ENCODE measurements at places on chromosomes 2 and 18.

GRCh38 chr2:73640511-73640911 is 1.7 kb downstream of the NAT8 start:
- DNase-seq, result no peak

DNA sequence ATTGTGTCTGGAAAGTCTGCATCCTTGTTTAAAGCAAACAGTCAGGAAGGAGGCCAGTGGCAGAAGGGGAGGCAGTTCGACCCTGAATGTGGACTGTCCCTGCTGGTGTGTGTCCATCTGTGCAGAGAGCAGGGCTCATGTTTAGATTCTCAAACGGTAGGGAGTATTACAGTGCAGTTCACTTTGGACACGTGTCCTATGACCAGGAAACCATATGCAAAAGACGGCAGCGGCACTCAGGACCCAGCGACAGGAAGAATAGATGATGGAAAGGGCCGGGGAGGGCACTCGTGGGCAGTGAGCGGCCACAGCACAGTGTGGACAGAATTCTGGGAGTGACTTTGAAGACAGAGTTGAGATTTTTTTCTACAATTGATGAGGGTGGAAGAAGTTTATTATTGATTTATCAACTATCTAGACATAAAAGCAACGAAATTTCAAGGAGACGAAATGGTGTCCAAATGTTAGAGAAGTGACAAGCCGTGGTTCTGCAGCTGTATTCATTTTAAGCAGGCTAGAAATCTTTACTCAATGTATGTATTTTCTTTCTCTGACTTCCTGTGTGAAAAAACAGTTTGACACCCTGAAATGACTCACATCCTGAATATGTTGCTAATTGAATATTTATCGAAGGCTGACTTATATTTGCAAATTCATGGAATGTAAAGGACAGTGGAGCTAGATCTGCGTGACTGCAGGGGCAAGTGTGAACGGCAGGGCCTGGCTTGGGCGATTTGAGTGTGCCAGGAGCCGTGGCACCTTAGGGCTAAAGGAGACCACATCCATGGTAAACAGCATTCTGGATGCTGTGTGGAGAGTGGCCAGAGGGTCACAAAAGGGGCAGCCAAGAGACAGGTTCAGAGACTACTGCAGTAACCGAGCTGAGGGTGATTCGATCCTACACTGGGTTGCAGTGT is 214.2 kb downstream of the PTGR3 start:
- peak; percentile 9 for DNase-seq

DNA sequence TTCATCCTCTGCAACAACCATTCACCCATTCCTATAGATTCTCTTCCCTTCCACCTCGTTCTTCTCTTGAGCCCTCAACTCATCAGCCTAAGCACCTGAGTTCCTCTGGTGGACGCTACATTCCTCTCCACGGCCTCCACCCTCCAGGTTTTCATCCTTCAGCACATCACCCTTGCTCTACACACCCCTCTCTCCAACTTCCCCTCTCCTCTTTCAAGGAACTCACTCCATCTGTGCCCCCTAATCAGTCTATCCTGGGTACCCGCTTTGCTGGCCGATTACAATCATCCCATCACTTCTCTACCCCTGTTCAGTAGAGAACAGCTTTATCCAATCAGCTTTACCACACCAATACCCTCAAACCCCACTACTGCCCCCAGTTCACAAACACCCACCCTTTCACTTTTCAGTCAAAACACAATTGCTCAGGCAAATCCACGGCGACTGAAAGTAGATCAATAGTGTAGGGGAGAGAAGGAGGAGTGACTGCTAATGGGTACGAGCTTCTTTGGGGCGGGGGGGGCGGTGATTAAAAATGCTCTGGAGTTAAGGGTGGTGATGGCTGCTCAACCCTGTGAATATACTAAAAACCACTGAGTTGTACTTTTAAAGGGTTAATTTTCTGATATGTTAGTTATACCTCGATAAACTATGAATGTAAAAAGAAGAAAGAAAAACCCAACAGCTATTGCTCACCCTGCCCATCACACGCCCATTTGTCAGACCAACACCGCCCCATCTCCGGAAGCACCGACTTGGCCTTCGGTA is 857 bp downstream of the DYM start:
- no peak for DNase-seq

DNA sequence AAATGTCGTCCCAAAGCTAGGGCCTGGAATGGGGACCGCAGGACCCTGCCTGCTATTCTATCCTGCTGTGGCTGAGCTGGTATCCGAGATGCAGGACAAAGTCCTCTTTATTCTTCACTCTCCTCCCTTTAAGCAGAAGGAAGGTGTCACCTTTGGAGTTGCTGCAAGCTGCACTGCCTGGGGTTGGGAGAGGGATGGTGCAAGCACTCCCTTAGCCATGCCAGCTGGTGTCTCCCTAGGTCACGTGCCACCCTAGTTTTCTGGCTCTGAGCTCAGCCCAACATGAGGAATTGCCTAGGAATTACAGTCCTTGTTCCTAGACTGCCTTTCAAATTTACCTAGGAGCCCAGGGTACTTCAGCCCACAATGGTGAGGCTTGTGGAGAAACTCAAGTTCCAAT is 21.4 kb upstream of the FAM228A start:
- DNase-seq, result no peak

- DNase-seq, result no peak
These were observed 12.4 kb downstream of the KLHL14 start for GRCh38 chr18:32760391-32760790.

DNA sequence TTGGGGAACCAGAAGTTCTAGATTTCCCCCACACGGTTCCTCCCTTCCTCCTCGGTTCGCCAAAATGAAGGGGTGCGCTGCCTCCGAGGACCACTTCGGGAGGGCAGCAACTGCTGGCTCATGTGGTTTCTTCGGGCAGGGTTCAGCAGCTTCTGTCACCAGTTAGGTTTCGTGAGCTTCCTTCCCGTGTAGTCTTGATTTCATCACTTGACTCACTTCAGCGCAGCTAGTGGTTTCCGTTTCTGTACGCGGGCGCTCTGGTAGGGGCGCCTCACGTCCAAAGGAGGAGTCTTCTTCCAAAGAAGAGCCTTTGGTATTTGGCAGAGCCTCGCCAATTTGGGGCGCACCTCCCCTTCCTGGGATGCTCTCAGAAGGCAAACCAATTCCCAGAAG is 485 bp upstream of the GALNT3 start:
- peak; percentile 21 for DNase-seq

- no peak for DNase-seq
These were observed 5.1 kb downstream of the SERPINB8 start for GRCh38 chr18:63974991-63975390.

GRCh38 chr2:10331027-10331701 is 28.5 kb downstream of the HPCAL1 start:
- peak; percentile 66 for DNase-seq

DNA sequence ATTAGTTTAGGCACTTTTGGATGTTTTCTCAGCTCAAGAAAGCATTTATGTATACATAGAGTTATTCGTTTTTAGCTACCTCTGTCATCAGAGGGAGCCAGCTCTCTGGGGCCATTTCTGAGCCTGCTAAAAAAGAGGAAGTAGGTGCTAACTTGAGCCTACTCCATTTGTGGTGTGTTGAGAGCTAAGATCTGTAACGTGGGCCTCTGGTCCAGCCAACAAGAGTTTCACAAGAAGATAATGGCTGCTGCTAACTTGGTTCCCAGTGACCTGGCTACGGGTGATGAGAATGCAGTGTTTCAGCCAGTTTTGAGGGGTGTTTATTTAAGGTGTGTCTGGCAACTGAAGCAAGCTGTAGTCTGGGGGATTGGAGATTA is 182.5 kb downstream of the PRKCE start:
- DNase-seq, result no peak

DNA sequence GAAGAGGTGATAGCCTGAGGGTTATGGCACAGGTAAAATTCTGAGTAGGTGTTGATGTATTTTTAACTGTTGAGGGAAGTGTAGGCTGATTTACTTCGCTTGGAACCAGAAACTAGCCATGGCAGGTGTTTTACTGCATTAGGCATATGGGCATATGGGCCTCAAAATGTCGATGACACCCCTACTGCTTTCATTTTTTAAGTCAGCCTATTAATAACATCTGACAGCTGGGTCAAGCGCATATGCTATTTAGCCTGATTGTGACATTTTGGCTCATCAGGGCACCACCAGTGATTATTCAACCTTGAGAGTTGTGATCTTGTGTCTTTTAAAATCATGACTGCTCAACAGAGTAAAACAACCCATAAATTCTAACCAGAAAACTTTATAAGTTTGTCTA is 1396.9 kb upstream of the NXPH2 start:
- no peak for DNase-seq

GRCh38 chr18:179499-179898 is 21.1 kb downstream of the USP14 start:
- DNase-seq, result no peak

- no peak for DNase-seq
These were observed 45.8 kb downstream of the DNAJC10 start for GRCh38 chr2:182761903-182762302.

GRCh38 chr2:73759904-73760303 is 20.0 kb downstream of the DUSP11 start:
- no peak for DNase-seq

DNA sequence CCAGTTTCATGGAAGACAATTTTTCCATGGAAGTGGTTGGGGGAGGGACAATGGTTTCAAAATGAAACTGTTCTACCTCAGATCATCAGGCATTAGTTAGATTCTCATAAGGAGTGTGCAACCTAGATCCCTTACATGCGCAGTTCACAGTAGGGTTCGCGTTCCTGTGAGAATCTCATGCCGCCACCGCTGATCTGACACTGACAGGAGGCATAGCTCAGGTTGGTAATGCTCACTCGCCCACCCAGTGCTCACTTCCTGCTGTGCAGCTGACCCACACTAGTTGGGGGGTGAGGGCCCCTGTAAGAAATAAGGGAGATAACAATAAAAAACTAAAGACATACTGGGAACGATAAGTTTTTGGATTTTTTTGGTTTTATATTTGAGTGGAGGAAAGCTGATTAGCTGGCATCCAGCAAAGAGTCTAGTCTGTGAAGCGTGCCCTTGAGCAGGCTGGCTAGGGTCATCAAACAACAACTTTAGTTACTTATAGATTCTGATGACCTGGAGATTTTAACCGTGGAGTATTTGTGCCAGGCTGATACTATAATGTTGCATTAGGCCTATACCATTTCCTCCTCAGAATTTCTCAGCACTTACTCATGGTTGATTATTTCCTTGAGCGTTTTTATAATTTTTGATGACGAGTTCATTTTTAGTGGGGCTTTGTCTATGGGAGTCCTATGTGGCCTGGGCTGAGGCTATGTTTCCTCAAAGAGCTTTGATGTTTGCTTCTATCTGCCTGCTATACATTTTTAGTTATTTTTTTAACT is 6.3 kb upstream of the MCFD2 start:
- no peak for DNase-seq

- DNase-seq, result no peak
These were observed 505.5 kb downstream of the LRRTM4 start for GRCh38 chr2:77016443-77017354.

DNA sequence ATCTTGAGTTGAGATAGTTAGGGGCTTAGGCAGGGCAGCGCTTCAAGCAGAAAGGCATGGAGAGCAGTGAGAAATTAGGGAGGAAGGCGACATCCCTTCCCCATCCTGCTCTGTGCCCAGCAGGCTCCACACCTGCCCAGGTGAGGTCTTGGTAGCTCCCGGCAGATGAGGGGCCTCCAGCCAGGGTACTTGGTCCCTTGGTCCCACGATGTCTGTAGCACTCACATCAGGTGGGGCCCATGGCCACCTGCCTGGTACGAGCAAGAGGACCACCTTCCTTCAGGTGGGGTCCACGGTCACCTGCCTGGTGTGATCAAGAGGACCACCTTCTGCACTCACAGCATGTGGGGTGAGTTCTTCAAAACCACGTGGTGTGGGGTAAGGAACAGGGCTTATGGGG is 91.2 kb downstream of the GALR1 start:
- no peak for DNase-seq

GRCh38 chr2:95062242-95063085 is 37.0 kb downstream of the MAL start:
- no peak for DNase-seq

DNA sequence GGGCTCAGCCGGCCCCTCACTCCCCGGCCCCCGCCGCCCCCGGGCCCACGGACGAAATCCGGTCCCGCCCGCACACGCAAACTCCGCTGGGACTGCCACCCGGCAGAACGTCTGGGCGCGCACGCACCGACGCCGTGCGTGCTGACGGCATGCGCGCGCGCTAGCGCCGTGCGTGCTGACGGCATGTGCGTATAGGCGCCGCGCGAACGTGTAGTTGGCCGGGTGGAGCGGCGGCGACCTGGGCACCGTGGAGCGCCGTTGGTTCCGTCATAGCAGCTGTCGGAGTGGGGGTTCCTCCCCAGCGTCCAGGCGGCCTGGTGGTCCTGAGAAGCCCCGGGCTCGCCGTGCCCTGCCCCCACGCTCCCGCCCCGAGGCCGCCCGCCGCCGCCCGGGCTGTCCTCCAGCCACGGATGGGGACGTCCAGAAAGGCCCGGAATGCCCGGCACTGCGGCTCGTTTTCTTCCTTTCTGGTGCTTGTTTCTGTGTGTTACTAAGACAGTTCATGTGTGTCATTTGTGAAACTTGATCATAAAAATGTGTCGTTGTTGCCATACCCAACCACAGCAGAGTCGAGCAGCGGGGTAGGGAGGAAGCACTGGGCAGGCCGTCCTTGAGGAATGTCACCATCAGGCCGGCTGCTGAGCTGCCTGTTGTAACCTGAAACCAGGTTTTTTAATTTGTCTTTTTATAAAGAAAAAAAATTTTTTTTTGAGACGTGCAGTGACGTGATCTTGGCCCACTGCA is at the start of gene TXNL4A:
TXNL4A (minus strand) TSS at position 113 of the 744 bp plus-strand sequence. CDS start 171 bp downstream, outside the sequence.
- DNase-seq, result peak; percentile 80

GRCh38 chr2:142621287-142621686 is 256.2 kb upstream of the KYNU start:
- no peak for DNase-seq

DNA sequence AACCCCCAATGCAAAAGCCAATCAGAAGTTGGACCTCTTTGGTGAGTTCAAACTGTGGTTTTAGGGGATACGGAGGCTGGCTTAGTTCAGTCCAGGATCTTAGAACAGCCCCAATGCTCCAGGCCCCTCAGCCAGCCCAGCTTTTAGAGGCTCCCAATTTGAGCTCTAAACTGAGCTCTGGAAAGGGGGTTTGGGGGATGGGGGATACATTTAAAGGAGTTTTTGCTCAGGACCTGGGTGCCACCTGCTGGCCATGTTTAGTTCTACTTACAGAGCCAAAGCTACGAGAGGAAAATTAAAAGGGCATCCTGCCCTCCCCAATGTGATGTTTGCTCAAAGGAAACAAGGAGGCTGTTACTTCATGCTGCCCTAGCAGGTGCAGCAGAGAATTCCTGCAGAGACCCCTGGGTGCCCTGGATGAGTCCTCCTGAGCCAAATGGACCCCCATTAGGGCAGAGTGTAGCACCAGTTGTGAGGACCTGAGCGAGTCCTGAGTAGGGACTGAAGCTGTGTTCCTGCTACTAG is 15.9 kb upstream of the TMEM214 start:
- peak; percentile 8 for DNase-seq

GRCh38 chr18:73985855-73986625 is 161.6 kb downstream of the FBXO15 start:
- no peak for DNase-seq

- DNase-seq, result no peak
These were observed at the start of gene HOXD10 for GRCh38 chr2:176115883-176116813. TSS of gene HOXD10 (plus strand) at chr2:176116778. CDS start at chr2:176116834, 56 bp downstream.

- no peak for DNase-seq
These were observed 591.7 kb downstream of the BCL11A start for GRCh38 chr2:59961746-59962145.

GRCh38 chr2:239029958-239030357 is 182.1 kb downstream of the TWIST2 start:
- no peak for DNase-seq

GRCh38 chr18:25646971-25647370 is 295.0 kb upstream of the ZNF521 start:
- DNase-seq, result no peak

- no peak for DNase-seq
These were observed 87.4 kb downstream of the MYT1L start for GRCh38 chr2:2243666-2244065.

GRCh38 chr2:241948901-241949735 is 79.6 kb downstream of the RTP5 start:
- no peak for DNase-seq
